ENCODE measurements at places on chromosomes 4 and X. TPM values are rescaled to one million over a fixed set of nuclear protein-coding genes. Genes with fewer than 3 reads are reported as not detected.

The PNMA3 gene
- polyA plus RNA-seq: 0.30 TPM

The RAB40AL gene
- not detected for polyA plus RNA-seq

The GYPB gene
- polyA plus RNA-seq: not detected

The OPRPN gene
- polyA plus RNA-seq: not detected

- no peak for DNase-seq
Measured at GRCh38 chrX:16593801-16594200, 56.2 kb upstream of the S100G start.

DNA sequence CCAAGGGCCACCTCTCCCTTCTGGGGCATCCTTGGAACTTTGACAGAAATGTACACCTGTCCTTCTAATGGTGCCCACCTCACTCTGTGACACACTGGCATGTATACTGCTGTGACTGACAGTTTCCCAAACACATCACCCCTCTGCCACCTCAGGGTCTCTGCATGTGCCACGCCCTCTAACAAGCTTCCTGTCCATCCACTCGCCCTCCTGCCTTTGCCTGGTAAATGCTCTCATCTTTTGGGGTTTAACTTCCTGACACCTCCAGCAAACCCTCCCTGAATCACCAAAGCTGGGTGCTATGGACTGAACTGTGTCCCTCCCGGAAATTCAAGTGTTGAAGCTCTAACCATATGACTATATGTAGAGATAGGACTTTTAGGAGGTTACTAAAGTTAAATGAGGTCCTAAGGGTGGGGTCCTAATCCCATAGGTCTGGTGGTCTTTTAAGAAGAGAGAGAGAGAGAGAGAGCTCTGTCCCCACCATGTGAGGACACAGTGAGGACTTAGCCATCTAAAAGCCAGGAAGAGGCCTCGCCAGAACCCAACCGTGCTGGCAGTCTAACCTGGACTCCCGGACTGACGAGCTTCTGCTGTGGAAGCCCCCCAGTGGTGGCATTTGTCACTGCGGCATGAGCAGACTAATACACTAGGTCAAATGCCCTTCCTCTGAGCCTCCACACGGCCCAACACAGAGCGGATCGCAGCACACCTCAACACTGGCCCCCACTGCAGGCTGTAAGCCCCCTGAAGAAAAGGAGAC lies 95.6 kb downstream of the AFAP1 start:
- DNase-seq: peak; percentile 37

DNA sequence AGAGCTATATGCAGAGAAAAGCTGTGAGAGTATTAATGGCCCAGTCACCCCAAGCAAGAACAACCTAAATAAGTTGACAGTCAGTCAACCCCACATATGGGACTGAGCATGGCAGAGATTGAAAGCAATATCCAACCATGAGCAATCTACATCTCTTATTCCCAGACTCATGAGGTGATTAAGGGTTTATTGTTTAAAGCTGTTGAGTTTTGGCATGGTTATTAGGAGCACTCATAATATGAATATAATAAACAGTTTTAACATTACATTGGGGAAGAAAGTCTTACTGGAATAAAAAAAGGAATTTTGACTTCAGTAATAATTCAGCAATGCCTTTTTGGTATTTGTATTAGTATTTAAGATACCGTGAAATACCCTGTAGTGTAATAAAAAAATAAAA lies 1627.4 kb downstream of the STIM2 start:
- no peak for DNase-seq

GRCh38 chr4:158190718-158191117 lies 17.9 kb upstream of the GASK1B start:
- DNase-seq: no peak

DNA sequence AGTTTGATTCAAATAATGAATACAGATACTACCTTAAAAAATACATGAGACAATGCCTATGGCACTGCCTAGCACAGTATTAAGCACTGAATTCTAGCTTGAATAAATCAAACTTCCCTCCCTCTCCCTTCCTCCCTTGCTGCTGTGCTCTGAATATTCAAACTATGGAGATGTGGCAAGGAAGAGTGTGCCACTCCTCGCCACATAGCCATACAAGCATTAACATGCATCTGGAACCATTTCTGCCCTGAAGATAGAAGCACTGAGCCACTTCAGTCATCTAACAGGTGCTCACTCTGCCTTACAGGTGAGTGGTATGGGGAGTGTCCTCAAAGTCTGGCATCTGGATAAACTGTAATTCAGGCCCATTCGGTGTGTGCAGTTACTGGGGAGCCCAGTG lies 276.9 kb downstream of the ARHGAP24 start:
- no peak for DNase-seq

GRCh38 chr4:93827272-93827947 lies 1.1 kb upstream of the ATOH1 start:
- DNase-seq: no peak

- no peak for DNase-seq
Measured at GRCh38 chrX:11755724-11756123, 2.3 kb upstream of the MSL3 start.

DNA sequence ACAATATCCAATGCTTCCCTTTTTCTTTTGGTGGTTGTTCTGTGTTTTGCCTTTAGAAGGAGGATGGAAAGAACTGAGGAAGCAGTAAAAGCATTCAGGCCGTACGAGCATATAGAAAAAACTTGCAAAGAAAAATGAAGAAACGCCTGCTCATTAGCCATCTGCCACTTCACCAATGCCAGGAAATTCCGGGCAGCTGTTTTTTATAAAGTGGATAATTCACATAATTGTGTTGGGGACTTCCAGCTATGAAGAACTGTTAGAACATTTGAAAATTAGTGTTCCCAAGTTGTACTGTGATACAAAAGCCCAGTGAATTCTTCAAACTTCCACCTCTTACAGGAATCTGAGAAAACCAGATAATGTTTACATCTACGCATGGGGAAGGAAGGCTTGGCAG lies 11.7 kb downstream of the RELL1 start:
- no peak for DNase-seq

DNA sequence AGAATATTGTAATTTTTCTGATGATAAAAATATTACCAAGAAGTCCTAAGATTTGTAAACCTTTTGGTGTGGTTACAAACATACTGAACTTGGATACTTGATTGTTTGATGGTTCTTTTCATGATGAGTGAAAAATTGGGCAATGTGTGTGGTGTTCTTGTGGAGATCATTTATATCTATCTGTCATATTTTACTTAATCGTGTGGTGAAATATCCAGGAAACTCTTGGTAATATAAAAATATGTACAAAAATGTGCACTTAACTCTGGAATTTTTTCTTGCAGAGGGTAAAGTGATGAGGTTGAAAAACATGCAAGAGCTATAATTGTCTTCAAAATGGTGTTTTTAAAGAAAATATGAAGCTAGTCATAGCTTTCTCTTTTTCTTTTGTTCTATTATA lies 2.8 kb downstream of the DCUN1D4 start:
- no peak for DNase-seq

DNA sequence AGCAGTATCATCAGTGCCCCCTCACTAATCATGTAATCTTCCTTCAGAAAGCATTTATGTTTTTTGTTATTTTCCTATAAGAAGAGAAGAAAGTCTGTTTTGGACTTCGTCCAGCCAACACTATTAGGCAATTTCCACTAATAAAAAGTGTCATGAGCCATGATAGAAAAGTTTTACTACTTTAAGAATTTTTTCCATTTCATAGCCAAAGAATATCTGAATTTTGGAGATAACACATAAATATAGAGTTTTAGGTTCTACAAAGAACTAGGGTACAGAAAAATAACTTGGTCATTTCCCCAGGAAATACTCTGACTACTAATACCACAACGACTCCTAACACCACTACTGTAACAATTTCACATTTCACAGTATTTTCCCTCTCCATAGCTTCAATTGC lies 41.8 kb upstream of the VEGFC start:
- no peak for DNase-seq

DNA sequence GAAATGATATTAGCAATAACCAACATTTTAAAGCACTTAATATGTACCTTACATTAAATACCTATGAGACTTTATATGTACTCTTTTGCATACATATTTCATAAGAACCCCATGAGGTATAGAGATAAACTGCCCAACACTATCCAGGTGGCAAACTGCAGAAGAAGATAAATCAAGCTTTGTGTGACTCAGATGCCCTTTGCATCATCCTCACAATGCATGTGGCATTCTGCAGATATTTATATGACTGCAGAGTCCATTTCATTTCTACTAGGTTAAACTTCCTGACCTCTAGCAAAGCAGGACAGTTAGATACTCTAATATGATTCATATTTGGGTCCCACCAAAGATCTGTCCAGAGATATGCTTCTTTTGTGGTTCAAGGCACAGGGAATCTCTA lies 85.6 kb upstream of the RASGEF1B start:
- DNase-seq: no peak

Data from CD8-positive, alpha-beta memory T cell (primary cell).